Substantia nigra (tissue), 51 donors: ENCODE measurements at places on chromosomes 7 and 10.

GRCh38 chr10:109961174-109962001 is 38.1 kb upstream of the XPNPEP1 start:
- DNase-seq, result no peak

DNA sequence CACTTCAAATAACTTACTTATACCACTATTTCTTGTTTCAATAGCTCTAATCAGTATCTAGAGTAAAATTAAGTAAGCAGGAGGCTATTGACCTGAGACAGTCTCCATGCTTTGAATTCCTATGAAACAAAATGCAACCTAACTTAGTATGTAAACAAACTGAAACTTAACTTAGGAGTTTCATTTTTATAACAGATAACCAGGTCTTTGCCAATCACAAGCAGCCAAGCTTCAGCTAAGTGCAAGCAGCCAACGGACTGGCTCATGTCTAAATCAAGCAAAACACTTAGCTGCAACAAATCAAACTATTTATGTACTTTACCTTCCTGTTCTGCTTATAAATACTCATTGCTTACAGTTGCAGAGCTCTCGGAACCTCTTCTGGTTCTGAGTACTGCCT is 4.4 kb upstream of the GSTK1 start:
- no peak for DNase-seq

GRCh38 chr10:36388166-36388565 is 737.2 kb upstream of the ANKRD30A start:
- DNase-seq, result no peak

GRCh38 chr10:126242397-126243260 is 145.6 kb downstream of the ADAM12 start:
- DNase-seq, result peak; percentile 42

DNA sequence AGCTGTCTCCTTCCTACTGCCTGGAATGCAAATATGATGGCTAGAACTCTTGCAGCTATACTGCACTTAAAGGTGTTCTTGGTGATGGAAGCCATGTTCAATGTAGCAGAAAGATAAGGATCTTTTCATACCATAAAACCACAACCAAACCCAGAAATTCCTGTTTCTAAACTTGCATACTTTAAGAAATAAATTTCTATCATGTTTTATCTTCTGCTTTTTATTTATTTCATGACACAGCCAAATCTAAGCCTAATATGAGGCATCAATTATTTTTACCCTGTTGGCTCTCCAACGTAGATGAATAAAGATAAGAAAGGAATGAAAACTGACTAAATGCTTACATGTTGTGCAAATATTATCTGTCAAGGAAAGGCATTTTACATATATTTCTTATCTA is 224.1 kb downstream of the DOCK4 start:
- DNase-seq, result no peak

GRCh38 chr10:20988357-20988983 is 91.4 kb upstream of the NEBL start:
- no peak for DNase-seq

DNA sequence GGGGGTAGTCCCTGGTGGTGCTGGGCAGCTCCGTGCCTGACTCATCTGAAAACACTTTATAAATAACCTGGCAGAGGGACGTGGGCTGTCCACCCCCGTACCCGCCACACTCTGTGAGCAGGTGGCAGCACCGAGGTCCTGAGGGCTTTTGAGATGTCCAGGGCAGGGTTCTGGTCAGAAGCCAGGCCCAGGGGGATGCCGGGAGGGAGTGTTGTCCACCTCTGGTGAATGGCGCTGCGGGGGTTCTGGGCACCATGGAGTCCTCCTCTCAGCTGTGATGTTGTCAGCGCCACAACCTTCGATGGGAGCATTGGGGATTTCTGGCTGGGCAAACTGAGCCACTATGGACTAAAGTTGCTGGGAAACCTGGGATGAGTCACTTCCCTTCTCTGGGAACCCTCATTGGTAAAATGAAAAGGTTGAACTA is 27.4 kb upstream of the GOLGA7B start:
- no peak for DNase-seq

DNA sequence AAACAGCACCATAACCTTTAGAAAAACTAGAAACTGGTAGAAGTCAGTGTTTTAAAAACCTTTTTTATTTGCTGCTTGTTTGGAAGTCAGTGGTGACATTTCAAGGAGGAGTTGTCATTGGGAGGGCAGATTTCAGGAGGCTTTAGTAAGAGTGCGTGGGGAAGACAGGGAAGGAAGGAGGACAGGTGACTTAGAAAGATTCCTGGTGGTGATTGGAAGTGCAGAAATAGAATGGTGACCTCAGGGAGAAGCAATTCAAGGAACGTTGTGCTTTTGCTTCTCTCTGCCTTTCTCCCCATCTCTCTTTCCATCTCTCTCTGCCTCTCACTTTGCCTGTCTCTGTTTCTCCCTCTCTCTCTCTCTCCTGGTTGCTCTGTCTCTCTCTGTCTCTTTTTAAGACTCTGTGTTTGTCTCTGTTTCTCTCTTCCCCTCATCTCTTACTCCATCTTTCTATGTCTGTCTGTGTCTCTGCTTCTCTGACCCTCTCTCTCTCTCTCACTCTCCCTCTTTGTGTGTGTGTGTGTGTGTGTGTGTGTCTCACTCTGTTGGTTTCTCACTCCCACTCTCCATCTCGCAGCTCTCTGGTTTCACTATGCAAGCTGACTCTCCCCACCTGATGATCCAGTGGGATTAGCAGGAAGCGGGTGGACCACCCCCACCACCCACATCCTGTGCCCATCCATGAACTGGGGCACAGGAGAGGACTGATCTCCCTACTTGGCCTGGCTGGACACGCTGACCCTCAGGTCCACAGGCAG is 10.9 kb upstream of the PFKP start:
- DNase-seq, result no peak

DNA sequence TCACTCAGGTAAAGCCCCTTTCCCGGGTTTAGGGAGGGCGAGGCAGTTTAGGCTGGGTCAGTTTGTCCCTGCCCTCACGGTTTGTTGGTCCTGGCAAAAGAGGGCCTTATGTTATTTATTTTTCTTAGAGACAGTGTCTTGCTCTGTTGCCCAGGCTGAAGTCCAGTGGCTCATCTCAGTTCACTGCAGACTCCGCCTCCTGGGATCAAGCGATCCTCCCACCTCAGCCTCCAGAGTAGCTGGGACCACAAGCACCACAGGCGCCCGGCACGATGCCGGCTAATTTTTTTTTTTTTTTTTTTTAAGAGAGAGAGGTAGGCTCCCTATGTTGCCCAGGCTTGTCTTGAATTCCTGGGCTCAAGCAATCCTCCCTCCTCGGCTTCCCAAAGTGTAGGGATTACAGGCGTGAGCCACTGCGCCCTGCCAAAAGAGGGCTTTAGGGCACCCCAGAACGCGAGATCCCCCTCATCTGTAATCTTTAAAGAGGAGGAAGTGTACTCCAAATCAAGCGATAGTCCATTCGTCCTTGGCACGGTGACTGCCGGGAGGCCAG is 626 bp upstream of the BMS1 start:
- DNase-seq, result no peak

DNA sequence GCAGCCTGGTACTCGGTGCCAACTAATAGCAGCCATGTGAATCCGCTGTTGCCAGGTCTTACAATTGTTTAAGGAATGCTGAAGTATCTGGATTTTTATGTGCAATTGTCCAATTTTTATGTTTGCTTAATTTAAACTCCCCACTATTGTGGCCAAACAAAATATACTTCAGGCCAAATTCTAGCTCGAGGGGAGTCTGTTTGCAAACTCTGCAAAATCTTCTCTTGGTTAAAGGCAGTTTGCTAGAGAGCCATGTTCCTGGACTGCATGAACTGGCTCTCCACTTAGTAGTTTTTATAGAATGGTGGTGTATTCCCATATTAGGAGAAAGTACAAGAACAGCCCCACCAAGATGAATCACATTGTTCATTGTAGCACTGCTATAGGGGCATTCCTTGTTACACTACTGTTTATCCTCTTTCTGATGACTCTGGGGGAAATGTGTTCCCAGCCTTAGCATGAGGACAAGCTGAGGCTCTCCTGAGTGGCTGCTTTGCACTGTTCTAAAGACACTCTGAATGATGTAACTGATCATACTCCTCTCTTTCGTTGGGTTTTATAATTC is 178.0 kb upstream of the GLI3 start:
- no peak for DNase-seq

GRCh38 chr10:79459243-79459642 is 13.8 kb upstream of the ZCCHC24 start:
- DNase-seq, result no peak

DNA sequence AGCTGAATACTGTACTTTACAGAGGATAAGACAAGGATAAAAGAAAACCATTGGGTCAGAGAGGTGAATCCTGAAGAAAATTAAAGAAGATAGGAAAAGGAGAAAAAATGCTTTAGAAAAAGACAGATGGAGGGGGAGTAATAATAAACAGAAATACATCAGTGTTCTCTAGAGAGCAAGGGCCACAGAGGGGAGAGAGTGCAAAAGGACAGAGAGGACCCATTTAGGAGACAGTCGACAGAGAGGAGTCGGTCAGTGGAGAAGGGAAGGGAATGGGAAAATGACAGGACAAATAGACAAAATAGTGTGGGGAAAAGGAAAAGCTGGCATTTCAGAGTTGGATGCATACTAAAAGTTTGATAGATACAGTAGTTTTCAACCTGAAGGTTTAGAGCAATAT is 287.0 kb downstream of the DOCK4 start:
- no peak for DNase-seq

GRCh38 chr7:127114742-127115265 is 137.9 kb downstream of the GRM8 start:
- DNase-seq, result no peak

- no peak for DNase-seq
Measured at GRCh38 chr10:118116715-118117449, 70.1 kb upstream of the RAB11FIP2 start.

DNA sequence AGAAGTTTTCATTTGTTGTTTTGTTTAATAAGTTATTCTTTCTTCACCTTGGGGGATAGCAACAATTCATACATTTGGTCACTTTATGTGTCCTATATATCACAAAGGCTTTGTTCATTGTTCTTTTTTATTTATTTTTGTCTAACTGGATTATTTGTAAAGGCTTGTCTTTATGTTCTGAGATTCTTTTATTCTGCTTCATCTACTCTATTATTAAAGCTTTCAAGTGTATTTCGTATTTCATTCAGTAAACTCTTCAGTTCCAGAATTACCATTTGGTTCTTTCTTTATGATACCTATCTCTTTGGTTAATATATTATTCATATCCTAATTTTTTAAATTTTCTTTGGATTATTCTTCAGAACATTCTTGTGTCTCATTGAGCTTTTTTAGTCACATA is 942.9 kb downstream of the ANKRD7 start:
- DNase-seq, result no peak

DNA sequence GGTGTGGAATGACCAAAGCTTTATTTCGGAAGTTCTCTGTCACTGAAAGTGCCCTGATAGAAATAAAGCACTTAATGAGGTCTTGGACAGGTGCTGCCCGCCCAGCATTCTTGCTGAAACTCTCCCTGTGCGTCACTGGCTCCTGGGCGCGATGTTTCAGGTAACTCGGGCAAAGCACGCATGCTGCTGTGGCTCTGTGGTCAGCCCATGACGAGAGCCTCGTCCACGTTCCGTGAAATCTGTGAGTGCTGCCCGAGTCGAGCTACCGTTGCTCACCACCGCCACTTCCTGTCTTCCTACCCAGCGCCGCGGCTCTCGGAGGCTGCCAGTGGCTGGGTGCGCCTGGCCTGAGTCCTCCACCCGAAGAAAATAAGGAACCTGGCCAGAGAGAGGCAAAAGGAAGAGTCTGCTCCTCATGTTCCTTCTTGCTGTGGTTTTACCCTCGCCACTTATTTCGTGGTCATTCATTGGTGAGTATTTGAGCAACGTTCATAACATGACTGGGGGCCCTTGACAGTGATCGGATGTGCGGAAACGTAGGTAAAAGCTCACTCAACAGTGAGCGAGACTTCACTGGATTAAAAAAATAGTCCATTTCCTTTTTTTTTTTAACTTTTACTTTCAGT is 95.5 kb downstream of the MAP3K8 start:
- peak; percentile 31 for DNase-seq

GRCh38 chr7:82294382-82294784 is 149.2 kb downstream of the CACNA2D1 start:
- DNase-seq, result no peak

DNA sequence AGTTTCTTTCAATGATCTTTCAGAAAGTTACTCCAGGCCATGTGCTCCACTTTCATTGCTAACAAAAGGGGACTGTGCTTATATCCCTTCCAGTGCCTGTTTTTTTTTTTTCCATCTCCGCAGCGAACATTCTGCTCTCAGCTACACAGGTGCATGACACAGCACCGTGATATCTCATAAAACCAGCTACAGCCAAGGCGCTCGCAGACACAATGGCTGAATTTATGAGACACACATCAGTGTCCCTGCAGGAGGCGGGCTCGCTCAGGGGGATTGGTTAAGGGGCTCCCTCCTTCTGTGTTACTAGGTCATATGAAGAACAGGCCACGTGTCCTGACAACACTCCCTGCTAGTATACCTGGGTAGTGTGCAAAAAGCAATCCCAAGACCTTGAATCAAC is 245.5 kb downstream of the SKAP2 start:
- no peak for DNase-seq

- no peak for DNase-seq
Measured at GRCh38 chr7:42254217-42254616, 17.2 kb upstream of the GLI3 start.

GRCh38 chr10:132354356-132355094 is 22.5 kb downstream of the LRRC27 start:
- DNase-seq, result no peak
